Cardiac ventricle fibroblast (primary cell): ENCODE measurements at places on chromosomes 2 and 18. TPM values are rescaled to one million over a fixed set of nuclear protein-coding genes. Genes with fewer than 3 reads are reported as not detected.

OSBPL6 gene
- 4.1 and 4.6 TPM in 2 replicates for total RNA-seq

PRKD3 gene
- 27.0 and 27.6 TPM in 2 replicates for total RNA-seq

SFTPB gene
- not detected in 2 replicates for total RNA-seq

NR4A2 gene
- total RNA-seq, result 0.19 and 1.6 TPM in 2 replicates

DQX1 gene
- not detected in 2 replicates for total RNA-seq

TSPYL6 gene
- total RNA-seq, result not detected in 2 replicates

SDC1 gene
- 1.6 and 2.4 TPM in 2 replicates for total RNA-seq

MARS2 gene
- total RNA-seq, result 4.6 and 5.3 TPM in 2 replicates

ZNF396 gene
- total RNA-seq, result 0.88 and 1.1 TPM in 2 replicates

CHRNA1 gene
- total RNA-seq, result 0.10 TPM in 1 of 2 replicates, not detected in the other

BMP10 gene
- total RNA-seq, result not detected in 2 replicates

ANKRD44 gene
- 2.8 and 4.7 TPM in 2 replicates for total RNA-seq

HPCAL1 gene
- 14.0 and 15.3 TPM in 2 replicates for total RNA-seq

NPPC gene
- not detected in 2 replicates for total RNA-seq

DYSF gene
- 7.0 and 7.6 TPM in 2 replicates for total RNA-seq

ANKRD30BL gene
- total RNA-seq, result not detected in 2 replicates

COX5B gene
- 299 and 311 TPM in 2 replicates for total RNA-seq

UGT1A4 gene
- 0.34 TPM in 1 of 2 replicates, not detected in the other for total RNA-seq

OTOF gene
- 0.06 and 0.54 TPM in 2 replicates for total RNA-seq

MTLN gene
- total RNA-seq, result 50.3 and 65.1 TPM in 2 replicates

SMYD5 gene
- 13.5 and 17.2 TPM in 2 replicates for total RNA-seq

SGPP2 gene
- not detected in 2 replicates for total RNA-seq

LRATD1 gene
- 0.59 TPM in 1 of 2 replicates, not detected in the other for total RNA-seq

CD226 gene
- total RNA-seq, result not detected in 2 replicates

CXCR1 gene
- not detected in 2 replicates for total RNA-seq

KRTCAP3 gene
- total RNA-seq, result not detected in 2 replicates

RIT2 gene
- total RNA-seq, result not detected in 2 replicates

SLC35F6 gene
- total RNA-seq, result 33.6 and 36.0 TPM in 2 replicates

SCN2A gene
- total RNA-seq, result 0.10 and 0.12 TPM in 2 replicates

SIX3 gene
- not detected in 2 replicates for total RNA-seq

TRAF3IP1 gene
- 4.8 and 8.7 TPM in 2 replicates for total RNA-seq

CCDC68 gene
- 1.5 and 2.4 TPM in 2 replicates for total RNA-seq

FER1L5 gene
- total RNA-seq, result 0.10 and 0.37 TPM in 2 replicates

CAPN14 gene
- not detected in 2 replicates for total RNA-seq

UGT1A9 gene
- total RNA-seq, result not detected in 2 replicates

TMEM247 gene
- not detected in 2 replicates for total RNA-seq

RIF1 gene
- 16.5 and 17.7 TPM in 2 replicates for total RNA-seq

IL36A gene
- total RNA-seq, result not detected in 2 replicates

SULT1C2 gene
- not detected in 2 replicates for total RNA-seq

VWA3B gene
- total RNA-seq, result not detected in 2 replicates

PARD6G gene
- total RNA-seq, result 1.4 and 1.8 TPM in 2 replicates

ALPG gene
- not detected in 2 replicates for total RNA-seq

MPHOSPH10 gene
- total RNA-seq, result 20.7 and 21.0 TPM in 2 replicates

MAP3K19 gene
- total RNA-seq, result not detected in 2 replicates

EPAS1 gene
- 462 and 463 TPM in 2 replicates for total RNA-seq

ANKRD53 gene
- 0.39 and 1.5 TPM in 2 replicates for total RNA-seq

FBLN7 gene
- 4.6 and 8.9 TPM in 2 replicates for total RNA-seq

ODC1 gene
- 30.9 and 34.7 TPM in 2 replicates for total RNA-seq

KCMF1 gene
- total RNA-seq, result 32.8 and 36.9 TPM in 2 replicates

C2orf78 gene
- not detected in 2 replicates for total RNA-seq

INPP5D gene
- total RNA-seq, result 0.10 and 0.94 TPM in 2 replicates
